ENCODE measurements at places on chromosomes 6 and 20.

- no peak for DNase-seq
Measured at GRCh38 chr6:98777762-98778161, 56.6 kb upstream of the POU3F2 start.

DNA sequence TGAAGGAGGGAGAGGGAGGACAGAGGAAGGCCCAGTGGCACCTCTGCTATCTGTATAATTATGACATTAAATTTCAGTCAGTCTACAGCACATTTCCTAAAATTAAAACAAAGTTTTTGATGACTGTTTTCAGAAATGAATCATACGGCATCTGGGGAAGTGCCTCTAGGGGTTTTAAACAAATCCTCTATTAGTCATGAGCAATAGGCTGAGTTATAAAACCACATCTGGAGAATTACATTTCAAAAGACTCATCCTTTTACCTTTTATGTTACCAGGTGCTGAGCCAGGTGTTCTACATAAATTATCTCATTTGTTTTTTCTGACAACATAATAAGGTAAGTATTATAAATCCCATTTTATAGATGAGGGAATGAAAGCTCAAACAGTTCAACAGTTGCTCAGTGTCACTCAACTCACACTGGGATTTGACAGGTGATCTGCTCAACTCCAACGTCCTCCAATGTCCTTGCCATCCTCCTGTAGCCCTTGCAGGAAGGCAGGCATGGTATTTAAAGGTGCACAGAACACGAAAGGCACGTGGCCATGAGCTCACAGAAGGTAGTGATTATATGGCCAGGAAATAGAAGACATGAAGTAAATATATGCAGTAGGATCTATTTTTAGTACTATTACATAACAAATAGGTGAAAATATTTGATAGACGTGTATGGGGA, 184.2 kb upstream of the MAN1A1 start:
- no peak for DNase-seq

DNA sequence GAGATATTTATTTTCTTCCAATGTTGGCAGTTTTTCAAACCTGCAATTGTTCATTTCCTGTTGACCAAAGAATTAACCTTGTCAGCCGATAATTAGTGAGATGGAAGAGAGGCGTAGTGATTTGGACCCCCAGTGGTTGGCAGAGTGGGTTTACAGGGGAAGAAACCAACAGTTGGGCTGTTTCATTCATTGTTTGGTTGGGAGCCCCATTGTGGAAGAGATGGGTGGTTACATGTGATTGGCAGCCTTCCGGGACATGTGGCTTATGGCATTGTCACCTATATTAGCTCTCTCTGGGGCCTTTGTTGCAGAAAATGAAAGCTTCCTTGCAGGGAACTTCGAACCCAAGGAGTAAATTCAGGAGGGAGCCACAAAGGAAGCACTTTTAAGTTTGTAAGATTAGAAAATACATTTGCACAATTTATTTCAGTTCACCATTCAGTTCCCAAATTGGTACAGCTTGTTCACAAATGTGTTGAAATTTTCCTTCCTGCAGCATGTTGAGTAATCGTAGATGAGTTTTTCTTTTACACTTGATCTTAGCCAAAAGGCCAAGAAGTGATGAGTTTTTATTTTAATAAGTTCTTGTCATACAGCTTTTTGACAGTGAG, 50.3 kb upstream of the CDKAL1 start:
- no peak for DNase-seq

- DNase-seq, result peak; percentile 2
Measured at GRCh38 chr6:16206595-16207037, 31.8 kb upstream of the GMPR start.

- DNase-seq, result no peak
Measured at GRCh38 chr6:44856479-44856878, 469.0 kb downstream of the CDC5L start.

DNA sequence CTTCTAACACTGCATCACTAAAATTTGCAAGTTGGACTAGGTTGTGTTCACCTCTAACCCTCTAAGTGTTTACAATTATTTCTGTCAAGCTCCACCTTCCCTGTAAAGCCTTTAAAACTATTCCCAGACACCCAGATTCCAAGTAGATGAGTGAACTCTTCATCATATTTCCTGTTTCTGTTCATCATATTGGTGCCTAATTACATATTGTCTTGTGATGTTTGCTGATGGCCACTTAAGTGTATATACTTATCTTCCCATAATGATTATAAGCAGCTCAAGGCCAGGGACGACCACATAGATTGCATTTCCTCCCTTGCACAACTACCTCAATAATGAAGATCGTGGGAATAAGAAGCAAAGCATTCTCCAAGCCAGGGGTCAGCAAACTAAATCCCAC, 16.8 kb downstream of the TNFRSF21 start:
- no peak for DNase-seq

DNA sequence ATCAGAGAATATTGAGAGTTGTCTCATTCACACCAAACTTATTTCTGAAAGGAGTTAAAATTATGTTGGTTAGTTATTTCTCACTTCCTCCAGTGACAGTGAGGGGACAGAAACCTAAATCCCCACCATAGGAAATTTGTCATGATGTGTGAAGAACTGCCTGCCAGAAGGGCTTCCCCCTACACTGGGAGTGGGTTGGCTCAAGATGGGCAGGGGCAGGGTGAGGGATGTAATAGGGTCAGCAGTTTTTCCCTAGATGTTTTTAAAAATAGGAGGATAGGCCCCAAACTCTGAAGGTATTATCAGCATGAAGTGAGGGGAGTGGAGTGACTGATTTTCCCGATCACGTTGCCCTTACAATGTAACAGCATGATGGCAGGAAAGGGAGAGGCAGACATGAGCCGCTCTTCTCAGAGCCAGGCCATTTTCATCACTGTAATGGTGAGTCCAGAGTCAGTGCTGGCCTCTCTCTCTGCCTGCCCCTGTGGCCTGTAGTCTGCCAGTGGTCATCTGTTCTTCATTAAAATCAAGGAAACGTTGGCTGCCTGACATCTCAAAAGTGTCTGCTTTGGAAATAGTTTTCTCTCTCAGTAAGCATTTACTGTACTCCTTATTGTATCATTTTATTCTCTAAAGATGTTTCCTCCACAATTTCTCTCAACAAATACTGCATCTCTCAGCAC, 59.8 kb upstream of the SYNJ2 start:
- DNase-seq, result no peak

DNA sequence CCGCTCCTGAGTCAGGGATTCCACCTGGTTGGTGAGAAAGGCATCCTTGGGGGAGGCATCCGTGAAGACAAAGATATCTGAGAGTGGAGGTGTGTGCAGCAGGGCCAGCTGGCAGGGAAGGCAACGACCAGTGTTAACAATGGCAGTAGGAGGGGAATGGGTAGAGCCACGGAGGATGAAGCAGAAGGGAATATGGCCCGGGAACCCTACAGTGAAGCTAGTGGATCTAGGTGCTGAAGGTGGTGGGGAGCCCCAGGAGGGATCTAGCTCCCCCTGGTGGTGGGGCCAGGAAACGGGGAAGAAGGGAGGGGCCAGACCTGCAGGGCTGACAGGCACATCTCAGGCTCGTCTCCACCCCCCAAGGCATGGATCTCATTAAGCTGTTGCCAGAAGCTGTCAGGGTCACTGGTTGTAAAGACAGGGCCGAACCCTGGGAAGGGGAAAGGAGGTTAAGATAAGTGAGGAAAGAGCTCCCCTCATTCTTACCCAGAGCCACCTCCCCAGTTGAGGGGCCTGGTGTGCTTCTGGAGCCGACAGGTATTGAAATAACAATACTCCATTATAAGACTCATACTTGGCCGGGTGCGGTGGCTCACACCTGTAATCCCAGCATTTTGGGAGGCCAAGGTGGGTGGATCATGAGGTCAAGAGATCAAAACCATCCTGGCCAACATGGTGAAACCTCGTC, 7.3 kb downstream of the VWA7 start:
- DNase-seq, result no peak

DNA sequence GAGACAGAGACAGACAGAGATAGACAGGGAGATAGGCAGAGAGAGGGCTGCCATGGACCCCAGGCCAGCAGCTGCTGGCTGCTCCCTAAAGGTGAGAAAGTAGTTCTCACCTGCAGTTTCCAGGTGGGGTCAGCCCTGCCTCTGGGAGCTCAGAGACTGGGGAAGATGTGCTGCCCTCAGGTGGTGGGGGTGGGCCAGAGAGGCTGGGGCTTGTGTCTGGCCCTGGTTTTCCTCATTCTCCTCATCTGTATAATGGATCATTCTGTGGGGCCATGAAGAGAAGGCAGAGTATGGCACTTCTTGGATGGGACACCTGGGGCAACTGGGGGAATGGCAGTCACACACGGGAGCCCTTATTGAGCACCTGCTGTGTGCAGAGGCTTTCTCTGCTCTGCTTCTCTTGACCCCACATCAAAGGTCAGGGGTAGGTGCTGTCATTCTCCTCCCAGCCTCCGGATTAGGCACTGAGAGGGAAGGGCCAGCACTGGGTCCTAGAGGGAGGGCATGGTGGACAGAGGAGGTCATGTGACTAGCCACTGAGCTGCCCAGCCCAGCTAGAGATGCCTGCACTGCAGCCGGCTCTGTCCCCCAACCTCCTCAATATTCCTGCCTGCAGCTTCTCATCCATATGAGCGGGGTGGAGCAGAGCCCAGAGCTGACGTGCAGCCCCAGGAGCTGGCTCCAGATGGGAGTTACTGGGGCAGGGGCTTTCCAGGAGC, 4.1 kb downstream of the ANGPT4 start:
- DNase-seq, result no peak

- no peak for DNase-seq
Measured at GRCh38 chr20:50385733-50386640, 124.2 kb upstream of the PTPN1 start.

GRCh38 chr6:12814015-12814414, 97.4 kb downstream of the PHACTR1 start:
- DNase-seq, result no peak

DNA sequence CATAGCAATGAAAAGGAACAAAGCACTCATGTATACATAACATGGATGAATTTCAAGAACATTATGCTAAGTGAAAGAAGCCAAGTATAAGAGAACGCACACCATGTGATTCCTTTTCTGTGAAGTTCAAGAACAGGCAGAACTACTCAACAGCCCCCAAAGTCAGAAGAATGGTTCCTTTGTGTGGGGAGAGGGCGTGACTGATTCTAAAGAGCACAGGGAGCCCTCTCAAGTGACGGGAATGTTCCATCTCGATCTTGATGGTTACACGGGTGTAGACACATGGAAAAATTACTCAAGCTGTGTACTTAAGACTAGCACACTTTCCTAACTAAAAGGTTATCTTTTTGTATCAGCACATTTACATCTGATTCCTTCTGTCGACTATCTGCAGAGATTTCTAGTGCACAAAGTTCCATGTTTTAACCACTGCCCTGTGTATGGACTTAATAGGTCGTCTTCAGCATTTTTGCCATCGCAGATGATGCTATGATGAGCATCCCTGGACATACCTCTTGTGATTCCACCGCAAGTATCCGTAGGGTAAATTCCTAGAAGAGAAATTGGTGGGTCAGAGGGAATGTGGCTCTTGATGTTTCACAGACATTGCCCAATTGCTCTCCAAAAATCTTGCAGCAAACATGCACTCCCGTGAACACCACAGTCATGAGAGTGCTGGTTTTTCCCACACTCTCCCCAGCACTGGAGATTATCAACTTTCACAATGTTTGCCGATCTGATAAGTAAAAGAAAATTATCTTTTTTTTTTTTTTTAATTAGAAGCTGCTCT, 279.3 kb downstream of the BMP7 start:
- no peak for DNase-seq

DNA sequence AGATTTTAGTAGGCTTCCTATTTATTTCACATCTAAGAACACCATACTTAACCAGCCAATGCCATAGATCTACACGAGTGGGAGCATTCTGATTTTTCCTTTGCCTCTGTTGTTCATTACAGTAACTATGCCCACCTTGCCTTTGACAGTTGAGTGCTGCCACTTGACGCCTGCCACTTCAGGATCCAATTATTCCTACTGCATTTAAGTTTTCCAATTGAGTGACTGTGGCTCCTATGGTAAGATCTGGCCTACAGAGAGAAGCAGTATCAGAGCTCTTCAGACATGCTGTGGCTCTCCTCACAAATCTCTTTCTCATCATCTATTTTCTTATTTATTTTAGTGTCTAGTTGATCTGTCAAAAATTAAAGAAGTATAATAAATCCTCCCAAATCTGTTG, 403.0 kb upstream of the SPTLC3 start:
- peak; percentile 33 for DNase-seq

GRCh38 chr6:155832596-155832995, 377.0 kb upstream of the NOX3 start:
- no peak for DNase-seq

GRCh38 chr20:16095226-16095625, 478.0 kb downstream of the KIF16B start:
- no peak for DNase-seq

- no peak for DNase-seq
Measured at GRCh38 chr20:37711001-37711400, 17.2 kb downstream of the CTNNBL1 start.

DNA sequence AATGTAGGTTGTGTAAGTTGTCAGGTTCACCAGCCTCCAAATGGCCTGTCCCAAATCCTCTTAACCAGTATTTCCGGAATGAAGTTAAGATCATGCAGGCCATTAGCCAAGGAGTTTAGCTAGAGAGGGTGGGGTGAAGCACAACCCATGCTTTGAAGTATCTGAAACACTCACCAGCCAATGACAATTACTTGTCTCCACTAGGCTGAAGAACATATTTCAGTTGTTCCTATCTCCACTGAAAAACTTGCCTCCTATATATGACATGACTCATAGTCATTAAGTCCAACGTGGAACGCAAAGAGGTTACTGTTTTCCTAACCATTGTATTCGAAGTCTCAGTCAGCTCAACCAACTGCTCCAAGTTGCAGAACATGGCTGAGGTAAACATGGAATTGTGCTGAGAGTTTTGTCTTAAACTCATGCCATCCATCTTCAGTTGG, 37.4 kb upstream of the TNFAIP3 start:
- no peak for DNase-seq

- DNase-seq, result no peak
Measured at GRCh38 chr6:33770833-33771145, 18.1 kb downstream of the LEMD2 start.

DNA sequence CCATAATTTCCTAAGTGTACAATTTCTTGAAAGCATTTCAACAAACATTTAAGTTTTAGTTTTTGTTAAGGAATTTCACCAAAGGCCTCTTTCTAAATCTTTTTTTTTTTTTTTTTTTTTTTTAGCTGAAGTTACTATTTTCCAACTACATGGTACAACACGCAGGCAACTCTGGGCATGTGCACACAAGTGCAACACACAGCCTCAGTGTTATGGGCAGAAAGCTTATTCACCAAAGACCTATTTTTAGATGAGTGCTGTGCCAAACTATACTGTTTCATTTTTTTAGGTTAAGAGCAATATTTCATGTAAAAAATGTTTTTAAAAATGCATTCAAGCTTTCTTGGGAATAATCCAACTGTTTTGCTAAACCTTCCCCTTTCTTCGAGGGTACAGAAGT, 42.0 kb upstream of the MAP3K4 start:
- no peak for DNase-seq

DNA sequence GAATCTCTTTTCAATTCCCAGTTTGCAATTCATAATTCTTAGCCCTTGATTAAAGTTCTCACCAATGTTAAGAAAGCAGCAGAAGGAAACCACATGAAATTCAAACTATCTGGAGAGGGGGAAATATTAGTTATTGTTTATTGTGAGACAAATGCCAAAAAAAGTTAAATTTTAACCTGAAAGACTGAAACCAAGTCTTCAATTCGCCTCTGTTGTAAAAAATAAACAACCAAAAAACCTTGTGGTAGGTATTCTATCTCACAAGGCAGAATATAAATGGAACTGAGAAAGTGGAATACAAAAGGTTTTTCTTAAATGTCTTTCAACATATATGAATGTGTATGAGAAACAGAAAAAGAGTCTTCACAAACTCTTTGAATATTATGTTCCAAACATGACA, 24.8 kb downstream of the TMX4 start:
- DNase-seq, result no peak

All from NCI-H1436 treated with DMSO at 0.1 percent for 48 hours (cell line).